MV-4-11 (cell line): ENCODE measurements at places on chromosomes 7 and 10.

GRCh38 chr10:30854656-30855055 lies 177.0 kb downstream of the ZNF438 start:
- peak; percentile 70 for DNase-seq

- DNase-seq = no peak
These were observed 335.9 kb upstream of the PLXDC2 start for GRCh38 chr10:19480353-19480752.

DNA sequence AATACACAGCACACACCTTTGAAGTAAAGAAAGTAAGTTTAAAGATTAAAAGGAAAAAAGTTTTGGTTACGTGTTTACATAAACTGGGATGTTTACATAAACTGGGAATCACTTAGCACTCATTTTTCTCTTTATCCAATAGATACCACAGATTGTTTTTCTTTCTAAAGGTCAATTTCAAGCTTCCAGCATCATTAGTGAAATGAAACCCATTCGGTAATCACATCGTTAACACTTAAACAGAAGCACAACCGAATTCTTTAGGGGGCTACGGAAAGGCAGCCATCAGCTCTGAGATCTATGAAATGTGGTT lies 1.1 kb downstream of the ODAD2 start:
- DNase-seq = no peak

GRCh38 chr10:126087153-126087680 lies 190.9 kb downstream of the FANK1 start:
- no peak for DNase-seq

DNA sequence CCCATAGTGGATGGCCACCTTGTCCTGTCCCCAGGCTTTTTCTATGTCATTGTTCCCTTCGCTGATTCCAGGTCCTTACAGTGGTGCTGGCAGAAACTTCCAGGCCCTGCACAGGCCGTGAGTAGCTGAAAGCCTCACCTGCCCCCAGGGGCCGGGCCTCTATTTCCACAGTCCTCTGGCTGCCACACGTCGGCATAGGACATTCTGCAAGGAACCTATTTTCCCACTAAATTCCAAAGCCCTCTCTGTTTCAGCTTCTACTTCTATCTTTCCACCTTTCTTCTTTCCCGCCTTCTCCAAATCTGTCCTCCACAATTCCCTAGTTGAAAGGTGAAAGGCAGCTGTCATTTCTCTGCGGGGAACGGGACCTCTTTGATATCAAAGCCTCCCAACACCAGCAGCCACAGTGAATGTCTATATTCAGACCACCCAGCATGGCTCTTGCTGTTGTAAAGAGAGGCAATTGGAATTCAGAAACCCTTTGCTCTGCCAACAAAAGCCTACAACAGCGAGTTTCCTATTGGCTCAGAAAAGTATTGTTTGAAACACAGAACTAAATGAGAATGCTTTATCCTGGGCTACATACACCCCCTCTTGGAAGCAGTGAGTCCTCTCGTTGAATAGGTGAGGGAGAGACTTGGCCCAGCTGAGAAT lies 607.7 kb downstream of the GALNT17 start:
- DNase-seq = no peak

DNA sequence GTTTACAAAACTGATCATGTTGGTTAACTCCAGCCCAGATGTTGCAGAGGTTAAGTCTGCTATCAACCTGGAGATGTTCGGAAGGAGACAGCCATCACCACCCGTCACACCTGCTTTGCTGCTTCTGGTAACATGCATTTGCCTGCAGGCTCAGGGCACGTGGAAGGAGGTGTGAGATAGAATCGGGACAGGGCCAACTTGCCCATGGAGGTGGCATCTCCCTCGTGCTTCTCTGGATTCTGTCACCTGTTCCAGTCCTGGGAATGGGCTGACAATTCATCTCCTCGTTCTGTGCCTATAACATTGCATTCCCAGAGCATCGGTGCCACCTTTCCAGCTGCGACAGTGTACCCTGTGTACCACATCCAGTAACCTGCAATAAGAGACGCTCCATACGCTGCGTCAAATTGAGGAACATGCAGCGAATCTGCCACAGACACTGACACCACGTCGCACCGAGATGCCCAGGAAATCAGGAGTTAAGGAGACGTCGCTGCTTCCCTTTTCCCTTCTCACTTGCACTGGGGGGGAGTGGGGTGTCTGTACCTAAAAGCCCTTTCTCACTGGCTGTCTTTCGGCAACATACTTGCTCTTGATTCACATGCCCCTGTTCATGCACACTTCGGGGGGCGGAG lies 65.8 kb downstream of the ADARB2 start:
- no peak for DNase-seq

DNA sequence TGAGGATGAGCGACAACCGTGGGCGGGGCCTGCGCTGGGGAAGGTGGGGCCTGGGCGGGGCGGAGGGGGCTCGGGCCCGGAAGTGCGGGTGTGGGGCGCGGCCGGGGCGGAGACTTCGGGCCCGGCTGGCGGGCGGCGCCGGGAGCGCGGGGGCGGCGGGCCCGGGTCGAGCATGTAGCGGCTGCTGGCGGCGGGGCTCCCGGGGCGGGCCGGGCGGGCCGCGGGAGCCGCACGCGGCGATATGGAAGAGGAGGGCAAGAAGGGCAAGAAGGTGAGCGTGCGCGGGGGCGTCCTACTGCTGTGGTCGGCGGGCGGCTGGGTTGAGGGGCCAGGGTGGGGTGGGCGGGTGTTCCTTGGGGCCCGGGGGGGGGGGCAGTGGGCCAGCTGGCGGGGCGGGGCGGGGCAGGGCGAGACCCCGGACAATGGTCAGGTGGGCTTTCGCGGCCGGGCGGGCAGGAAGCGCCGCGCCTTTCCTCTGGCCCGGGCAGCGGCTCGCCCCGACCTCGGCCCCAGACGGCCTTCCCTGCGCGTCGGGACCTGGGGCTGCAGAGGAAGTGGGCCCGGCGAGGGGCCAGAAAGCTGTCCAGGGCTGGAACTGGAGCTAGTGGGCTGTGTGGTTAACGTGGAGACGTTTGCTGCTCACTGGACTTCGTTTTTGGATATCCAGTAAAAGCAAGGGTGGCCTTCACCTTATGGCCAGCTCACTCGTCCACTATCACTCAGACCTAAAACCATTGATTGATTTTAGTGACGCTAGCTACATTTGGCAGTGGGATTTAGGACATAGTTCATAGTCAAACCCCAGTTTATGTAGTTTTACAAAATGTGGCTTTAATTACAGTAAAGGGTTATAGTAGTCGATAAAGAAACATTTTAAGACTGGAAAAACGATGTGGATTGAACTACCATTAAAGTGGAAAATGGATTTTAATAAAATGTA lies at the start of gene CCM2:
TSS of gene CCM2 (plus strand) at position 109 of the 940 bp plus-strand sequence. CDS start at position 242, 133 bp downstream.
- DNase-seq = peak; percentile 24

- no peak for DNase-seq
These were observed 97.3 kb upstream of the AFAP1L2 start for GRCh38 chr10:114501650-114502049.

DNA sequence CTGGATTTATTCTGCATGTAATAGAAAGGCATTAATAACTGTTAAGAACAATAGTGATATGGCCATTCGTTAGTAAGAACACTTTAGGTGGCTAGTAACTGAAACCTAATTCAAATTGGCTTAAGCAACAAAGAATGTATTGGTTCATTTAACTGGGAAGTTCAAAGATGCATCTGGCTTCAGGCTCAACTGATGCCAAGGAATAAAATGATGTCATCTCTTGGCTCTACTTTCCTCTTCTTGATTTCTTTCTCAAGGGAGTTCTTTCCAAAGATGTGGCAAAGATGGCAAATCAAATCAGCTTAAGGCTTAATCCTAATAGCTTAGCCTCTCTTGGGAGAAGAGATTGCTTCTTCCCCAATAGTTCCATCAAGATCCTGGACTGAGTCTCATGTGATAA lies 51.6 kb downstream of the PIK3CG start:
- no peak for DNase-seq

GRCh38 chr7:41715000-41715399 lies 12.1 kb upstream of the INHBA start:
- no peak for DNase-seq

DNA sequence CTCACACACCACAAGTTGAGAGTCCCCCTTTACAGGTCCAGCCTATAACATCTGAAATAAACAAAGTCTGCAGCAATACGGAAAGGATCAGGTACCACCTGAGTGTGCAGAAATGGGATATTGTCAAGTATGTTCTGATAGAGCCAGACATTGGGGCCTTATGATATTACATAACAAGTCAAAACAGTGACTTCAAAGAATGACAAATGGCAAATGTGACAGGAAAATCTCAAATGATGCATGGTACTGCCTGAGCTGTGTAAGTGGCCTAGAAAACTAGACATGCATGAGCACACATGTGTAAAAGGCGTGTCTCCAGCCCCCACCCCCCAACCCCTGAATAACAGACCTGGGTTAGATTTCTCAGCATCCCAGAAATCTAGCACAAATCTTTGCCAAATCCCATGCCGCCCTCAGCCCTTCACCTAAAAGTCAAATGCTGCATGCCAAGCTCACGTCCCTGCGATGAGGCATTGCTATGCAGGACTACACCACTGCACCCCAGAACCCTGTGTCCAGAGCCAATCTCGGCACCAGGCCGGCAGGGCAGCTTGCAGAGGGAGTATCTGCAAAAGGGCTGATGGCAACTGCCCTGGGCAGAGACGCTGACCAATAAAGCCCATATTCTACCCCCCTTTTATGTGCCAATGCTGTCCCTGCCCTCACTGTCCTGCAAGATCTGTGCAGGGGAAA lies 58.8 kb downstream of the PRKAG2 start:
- DNase-seq = no peak

DNA sequence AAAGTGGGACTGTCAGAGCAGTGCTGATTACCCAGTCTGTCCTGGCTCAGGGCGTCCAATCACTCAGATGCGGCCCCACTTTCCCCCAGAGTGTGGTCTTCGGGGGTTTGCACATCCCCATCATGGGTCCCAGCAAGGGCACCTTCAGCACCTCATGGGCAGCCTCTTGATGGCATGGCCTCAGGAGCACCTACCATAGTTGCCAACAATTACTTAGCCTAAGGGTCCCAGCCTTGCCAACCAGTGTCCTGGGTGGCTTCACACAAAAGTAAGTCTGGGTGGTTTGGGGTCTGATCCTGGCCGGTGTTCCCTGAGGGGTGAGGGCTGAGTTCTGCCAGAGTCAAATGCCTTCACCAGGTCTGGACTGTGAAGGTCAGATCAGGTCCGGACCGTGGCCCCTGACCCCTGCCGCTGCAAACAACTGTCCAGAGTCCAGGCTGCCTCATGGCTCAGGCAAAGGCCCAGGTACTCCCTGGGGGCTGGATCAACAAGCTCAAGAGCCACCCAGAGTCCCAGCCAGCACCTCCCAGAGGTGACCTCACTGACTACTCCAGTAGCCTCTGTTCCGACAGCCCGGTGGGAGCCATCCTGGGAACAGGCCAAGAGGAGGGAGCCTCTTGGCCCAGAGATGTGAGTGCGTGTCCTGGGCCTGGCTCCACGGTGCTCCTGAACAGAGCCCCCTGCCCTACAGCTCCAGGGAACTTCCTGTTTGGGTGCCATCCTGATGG lies 6.2 kb upstream of the MARVELD1 start:
- no peak for DNase-seq

GRCh38 chr7:77800158-77800557 lies 1.6 kb downstream of the PHTF2 start:
- DNase-seq = no peak

GRCh38 chr7:25663877-25664276 lies 435.6 kb upstream of the NPVF start:
- DNase-seq = no peak
